ENCODE measurements at places on chromosomes 3 and 15.

DNA sequence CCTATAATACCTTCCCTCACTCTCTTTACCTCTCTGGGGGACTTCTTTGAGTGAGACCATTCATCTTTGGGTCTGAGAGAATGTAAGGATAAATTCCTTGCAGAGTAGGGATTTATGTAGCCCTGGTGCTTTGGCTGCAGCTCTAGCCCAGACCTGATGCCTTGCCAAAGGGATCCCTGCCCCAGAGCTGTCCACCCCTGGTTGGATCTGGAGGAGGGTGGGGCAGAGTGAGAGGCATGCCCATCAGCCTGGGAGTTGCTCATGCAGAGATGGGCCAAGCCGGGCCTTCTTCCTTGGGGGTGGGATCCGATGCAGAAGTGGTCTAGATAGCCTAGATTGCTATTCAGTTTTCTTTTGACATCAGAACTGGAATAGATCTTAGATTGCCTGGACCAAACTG lies 31.5 kb downstream of the RTP1 start:
- no peak for DNase-seq

GRCh38 chr3:116230431-116231020 lies 214.8 kb downstream of the LSAMP start:
- no peak for DNase-seq

DNA sequence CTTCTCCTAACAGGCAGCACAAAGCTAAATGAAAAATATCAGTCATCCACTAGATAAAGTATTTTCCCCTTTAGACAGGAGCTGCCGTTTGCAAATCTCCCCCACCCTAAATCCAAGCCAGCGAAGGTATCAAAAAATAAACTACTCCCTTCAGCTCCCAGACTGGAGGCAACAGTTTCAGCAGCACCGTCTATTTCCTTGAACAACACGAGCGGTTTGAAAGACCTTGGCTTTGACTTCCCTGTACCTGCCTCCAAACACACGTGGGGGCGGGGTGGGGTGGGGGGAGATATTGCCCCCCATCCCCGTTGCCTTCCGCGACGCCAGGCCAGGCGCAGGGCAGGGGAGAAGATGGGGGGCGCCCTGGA lies 832 bp upstream of the CACNA1D start:
- DNase-seq: no peak

GRCh38 chr3:197186887-197187588 lies 111.4 kb downstream of the DLG1 start:
- DNase-seq: no peak

- no peak for DNase-seq
Measured at GRCh38 chr3:9099702-9100512, 136.6 kb upstream of the RAD18 start.

GRCh38 chr3:119969759-119970158 lies 124.5 kb downstream of the GSK3B start:
- DNase-seq: no peak

DNA sequence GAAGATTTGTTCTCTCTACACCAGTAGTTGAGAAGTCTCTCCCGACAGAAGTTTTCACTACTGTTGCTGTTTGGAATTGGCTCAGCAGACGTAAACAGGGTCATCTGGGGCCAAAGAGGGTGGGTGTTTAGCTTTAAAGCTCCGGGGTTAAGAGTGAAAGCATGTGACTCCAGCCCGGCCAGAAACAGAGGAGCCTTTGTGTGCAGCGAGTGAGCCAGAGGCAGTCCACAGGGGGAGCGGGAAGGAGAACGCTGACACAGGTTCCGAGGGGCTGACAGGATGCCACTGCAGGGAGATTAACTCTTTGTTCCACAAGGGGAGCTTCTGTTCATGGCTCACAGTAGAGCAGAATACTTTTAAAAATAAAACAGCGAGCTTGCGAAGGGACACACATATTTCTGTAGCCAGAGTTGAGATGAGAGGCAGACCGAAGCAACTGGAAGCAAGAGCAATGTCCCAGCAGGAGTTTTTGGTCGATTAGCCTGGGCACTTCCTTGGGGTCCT lies 26.9 kb downstream of the BMF start:
- DNase-seq: no peak

DNA sequence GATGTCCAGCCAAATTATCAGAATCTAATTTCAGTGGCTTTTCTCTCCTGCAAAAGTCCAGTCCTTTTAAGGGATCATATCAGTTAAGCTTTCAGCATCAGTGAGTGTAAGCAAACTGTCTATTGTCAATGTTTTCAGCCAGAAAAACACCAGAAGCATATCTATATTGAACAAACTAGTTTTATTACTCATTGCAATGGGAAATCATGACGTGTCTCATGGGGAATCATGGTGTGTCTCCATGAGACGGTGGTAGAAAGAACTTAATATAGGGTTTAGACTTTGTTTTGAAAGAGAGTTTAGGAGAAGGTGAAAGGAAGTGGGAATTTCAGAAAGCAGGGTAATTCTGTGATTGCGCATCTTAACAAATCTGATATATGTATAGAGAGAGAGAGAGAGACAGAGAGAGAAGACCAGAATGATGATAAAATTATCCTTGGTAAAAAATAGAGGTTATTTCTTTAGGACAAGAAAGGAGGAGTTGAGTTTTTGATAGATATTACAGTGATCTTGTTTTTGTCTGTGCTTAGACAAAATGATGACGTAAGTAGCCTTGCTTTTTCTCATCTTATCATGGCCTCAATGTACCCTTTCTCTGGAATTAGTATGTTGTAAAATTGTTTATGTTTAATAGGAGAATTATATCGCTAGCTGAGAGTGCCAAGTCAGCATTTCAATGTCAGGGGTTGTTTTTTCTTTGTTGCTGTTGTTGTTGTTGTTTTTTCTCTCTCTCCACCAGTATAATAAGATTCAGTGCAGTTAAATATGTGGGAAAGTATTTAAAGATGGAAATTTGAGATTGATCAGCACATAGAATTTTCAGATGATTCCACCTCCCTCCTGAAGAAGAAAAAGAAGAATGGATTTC lies 129.9 kb upstream of the OSTN start:
- DNase-seq: no peak

DNA sequence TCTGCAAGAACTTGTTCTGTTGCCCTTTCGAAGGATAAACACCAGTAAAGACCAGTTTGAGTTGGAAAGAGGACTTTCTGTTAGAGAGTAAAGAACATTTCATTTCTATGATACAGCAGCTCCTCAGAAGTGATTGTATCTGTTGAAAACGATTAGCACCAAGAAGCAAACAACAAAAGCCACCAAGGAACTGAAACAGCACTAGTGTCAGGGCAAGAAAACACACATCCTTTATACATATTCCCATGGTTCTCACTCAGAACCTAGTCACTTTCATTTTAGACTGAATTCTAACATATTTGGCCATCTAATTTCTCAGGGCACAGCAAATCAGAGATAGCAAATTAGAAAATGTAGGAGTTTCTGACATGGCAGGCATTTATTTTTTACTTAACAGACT lies 116.1 kb downstream of the ATP1B3 start:
- no peak for DNase-seq

DNA sequence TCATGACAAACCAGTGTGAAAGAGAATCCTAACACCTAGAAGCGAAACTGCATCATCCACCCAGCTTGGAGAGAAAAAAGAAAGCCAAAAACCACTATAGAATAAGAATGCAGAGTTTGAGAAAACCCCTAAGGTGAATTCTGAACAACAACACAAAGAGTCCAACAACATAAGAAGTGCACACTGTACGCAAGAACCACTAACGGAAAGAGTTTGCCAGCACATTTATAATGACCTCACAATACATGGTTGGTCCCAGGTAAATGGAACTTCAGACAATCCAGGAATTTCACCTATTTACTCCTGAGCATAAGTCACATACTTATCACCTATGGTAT lies 128.3 kb upstream of the BHLHE40 start:
- DNase-seq: no peak

DNA sequence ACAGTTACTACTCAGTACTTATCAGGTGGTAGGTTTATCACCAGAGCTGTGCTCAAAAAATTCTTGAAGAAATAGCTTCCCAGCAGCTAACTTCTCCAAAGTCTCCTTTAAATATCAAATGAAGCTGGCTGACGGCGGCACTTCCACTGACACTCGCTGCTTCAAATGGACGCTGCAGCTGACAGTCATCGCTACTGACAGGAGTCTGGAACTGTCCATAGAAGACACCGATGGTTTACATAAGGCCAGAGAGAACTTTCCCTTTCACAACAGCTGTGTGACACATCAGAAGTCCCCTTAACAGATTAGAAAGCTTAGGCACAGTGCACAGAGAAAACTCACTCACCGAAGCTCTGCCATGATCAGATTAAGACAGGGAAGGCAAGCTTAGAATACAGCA lies 270.2 kb downstream of the SHOX2 start:
- no peak for DNase-seq

GRCh38 chr3:196135693-196136639 lies 54.1 kb upstream of the TFRC start:
- no peak for DNase-seq

- DNase-seq: no peak
Measured at GRCh38 chr3:46022909-46023785, 4.1 kb downstream of the XCR1 start.

GRCh38 chr3:49673715-49674496 lies at the start of gene APEH:
APEH (plus strand) TSS chr3:49674351; CDS start chr3:49674402, 51 bp downstream.
- peak; percentile 94 for DNase-seq

GRCh38 chr15:59447367-59447766 lies 9.4 kb downstream of the FAM81A start:
- DNase-seq: no peak

DNA sequence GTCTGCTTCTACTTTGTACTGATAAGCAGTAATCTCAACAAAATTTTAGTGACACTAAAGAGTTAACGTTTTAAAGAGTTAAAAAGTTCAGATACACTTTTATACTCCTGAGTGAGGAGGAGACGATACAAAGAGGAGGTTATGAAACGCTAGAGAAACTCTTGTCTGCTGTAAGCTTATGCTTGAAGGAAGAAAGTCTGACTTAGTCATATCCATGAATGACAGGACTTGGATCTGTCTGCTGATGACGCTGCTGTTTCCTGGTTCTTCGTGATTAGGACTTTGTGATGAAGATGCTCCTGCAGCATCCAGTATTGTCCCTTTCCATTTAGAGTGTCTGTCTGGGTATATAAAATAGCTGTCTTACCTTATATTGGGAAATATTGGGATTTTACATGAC lies 15.8 kb downstream of the TCF12 start:
- no peak for DNase-seq

DNA sequence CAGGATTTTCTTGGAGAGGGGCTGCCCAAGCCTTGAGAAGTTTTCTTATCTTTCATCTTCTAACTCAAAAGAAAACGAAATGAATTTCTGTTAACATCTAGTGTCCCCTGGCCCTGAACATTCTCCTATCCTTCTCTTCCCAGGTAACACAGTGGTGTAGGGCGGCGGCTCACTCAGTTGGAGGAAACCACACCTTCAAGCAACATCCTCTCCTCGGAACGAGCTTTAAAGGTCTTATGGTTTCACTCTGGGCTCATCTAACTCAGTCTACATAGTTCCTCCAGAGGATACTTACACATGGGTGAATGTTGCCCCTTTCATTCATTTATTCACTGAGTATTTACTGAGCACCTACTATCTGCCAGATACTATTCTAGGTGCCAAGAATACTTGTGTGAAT lies 31.0 kb upstream of the KLHL6 start:
- DNase-seq: no peak

GRCh38 chr3:98733812-98734281 lies 29.3 kb upstream of the ST3GAL6 start:
- DNase-seq: no peak

- DNase-seq: no peak
Measured at GRCh38 chr3:42894698-42895579, 11.0 kb upstream of the ZNF662 start.

DNA sequence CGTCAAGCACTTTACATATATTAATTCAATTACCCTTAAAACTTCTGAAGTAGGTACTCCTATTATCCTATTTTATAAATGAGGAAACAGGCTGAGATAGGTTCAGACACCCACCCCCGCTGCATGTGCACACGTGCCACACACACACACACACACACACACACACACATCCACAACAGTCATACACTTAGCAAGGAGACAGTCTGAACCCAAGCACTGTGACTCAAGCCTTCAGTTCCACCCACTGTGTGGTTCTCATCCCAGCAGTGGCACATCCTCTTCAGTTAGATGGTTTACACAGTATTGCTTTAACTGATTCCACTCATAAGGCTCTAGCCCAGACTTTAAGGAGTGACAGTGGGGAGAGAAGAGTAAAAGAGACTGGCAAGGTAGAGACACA lies 91.1 kb upstream of the FGF7 start:
- no peak for DNase-seq

GRCh38 chr3:126612479-126613205 lies 42.3 kb downstream of the TXNRD3 start:
- no peak for DNase-seq

All from activated CD4-positive, alpha-beta T cell treated with anti-CD3 and anti-CD28 coated beads for 1 hour (primary cell).